Stimulated activated CD8-positive, alpha-beta memory T cell treated with anti-CD3 and anti-CD28 coated beads, Interleukin-2, amount 100 ng/mL, for 48 hours (primary cell): ENCODE measurements at places on chromosomes 6 and 20.

- DNase-seq: no peak
These were observed 509.8 kb downstream of the EPM2A start for GRCh38 chr6:145225500-145225899.

- DNase-seq: no peak
These were observed 24.8 kb upstream of the PBOV1 start for GRCh38 chr6:138242987-138243592.

DNA sequence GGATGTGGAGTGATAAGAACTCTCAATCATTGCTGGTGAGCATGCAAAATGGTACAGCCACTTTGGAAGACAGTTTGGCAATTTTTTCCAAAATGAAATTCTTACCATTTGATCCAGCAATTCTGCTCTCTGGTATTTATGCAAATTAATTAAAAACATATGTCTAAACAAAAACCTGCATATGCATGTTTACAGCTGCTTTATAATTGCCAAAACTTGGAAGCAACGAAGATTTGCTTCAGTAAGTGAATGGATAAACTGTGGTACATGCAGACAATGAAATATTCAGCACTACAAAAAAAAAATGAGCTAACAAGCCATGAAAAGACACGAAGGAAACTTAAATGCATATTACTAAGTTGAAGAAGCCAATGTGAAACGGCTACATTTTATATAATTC is 55.5 kb upstream of the SMLR1 start:
- no peak for DNase-seq

DNA sequence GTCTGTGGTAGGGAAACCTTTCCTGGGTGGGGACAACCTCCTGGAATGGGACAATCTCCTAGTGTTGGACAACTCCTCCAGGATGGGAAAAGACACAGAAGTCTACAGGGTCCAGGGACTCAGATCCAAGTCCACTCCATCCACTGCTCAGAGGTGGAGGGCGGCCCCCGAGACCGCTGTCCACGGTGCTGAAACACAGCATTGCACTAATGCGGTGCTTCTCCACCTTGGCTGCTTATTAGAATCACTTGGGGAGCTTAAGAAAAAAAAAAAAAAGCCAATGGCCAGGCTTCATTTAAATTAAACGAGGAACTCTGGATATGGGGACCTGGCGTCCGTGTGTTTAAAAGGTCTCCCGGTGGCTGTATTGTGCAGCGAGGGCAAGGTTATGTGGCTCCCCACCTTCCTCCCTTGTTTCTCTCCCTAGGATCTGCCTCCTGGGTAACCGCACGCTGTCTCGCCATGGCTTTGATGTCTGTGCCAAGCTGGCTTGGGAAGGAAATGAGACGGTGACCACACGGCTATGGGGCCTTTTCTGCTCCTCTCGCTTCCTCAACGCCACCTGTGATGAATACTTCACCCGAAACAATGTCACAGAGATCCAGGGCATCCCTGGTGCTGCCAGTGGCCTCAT is 12.0 kb downstream of the SLC12A5 start:
- DNase-seq: no peak

DNA sequence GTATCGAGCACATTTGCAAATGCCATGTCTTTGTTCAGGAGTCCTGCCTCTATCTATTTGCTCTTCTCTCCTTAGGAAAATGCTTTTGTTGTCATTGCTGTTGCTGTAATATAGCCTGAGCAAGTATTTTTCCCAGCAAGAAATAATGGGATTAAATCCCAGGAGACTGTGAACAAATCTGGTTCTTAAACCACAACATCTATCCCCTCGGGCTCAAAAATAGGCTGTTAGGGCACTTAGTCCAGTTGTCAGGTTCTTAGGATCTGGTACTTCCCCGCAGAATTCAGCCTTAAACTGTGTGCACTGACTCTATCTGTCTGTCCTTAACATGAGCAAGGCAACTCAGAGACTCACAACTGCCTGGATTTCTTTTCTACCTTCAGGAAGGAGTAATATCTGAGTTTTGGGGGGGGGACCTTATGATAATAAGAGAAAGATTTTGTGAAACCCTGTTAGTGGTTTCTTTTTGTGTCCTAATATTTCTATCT is 437.5 kb downstream of the HTR1B start:
- no peak for DNase-seq

GRCh38 chr6:37204014-37204751 is 34.2 kb downstream of the PIM1 start:
- no peak for DNase-seq

- DNase-seq: no peak
These were observed 95.6 kb downstream of the HDGFL1 start for GRCh38 chr6:22664968-22665367.

- no peak for DNase-seq
These were observed 196.5 kb downstream of the GMPR start for GRCh38 chr6:16434885-16435284.

GRCh38 chr6:56510984-56511531 is 131.6 kb downstream of the DST start:
- no peak for DNase-seq

GRCh38 chr6:15062516-15063252 is 183.2 kb upstream of the JARID2 start:
- DNase-seq: no peak

- DNase-seq: no peak
These were observed 18.9 kb upstream of the MTHFD1L start for GRCh38 chr6:150846641-150847040.
